ENCODE measurements at places on chromosomes 6 and 20. TPM values are rescaled to one million over a fixed set of nuclear protein-coding genes. Genes with fewer than 3 reads are reported as not detected.

- no peaks in the 10 kb centered on the region for H3K36me3 ChIP-seq
- peaks cover 4% of the 10 kb centered on the region for H3K4me1 ChIP-seq
- H3K4me3 ChIP-seq, result no peak overlapping the region
These were observed 13.3 kb downstream of the CD40 start for GRCh38 chr20:46131396-46131795.

- no peak for DNase-seq
- peaks cover 7% of the 10 kb centered on the region for H3K4me1 ChIP-seq
- no peaks in the 10 kb centered on the region for H3K27me3 ChIP-seq
- H3K27ac ChIP-seq, result peak overlapping the region; percentile 86
These were observed 230.8 kb downstream of the BCAS1 start for GRCh38 chr20:53839423-53840176.

The APOM gene
- 1.8 TPM for total RNA-seq

GRCh38 chr6:105259913-105260889 is 80.4 kb upstream of the POPDC3 start:
- H3K4me3 ChIP-seq, result no peak overlapping the region
- no peaks in the 10 kb centered on the region for H3K36me3 ChIP-seq
- H3K4me1 ChIP-seq, result no peaks in the 10 kb centered on the region
- no peaks in the 10 kb centered on the region for H3K27me3 ChIP-seq
- no peak overlapping the region for H3K27ac ChIP-seq
- no peak for DNase-seq

DNA sequence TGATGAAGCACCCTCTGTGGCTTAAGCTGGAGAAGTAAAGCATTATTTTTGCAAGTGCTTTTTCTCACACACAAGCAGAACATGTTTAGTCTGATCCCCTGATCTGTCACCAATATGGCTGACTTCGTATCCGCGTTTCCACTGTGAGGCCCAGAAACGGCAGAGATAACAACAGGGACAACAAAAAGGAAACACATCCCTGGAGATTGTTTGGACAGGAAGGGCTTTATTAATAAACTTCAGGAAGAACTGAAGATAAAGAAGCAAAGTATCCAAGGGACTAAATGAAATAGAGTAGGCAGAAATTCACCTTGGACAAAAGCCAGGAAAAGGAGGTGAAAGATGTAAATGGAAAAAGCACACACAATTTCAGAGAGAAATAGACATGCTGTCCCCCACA is 49.2 kb downstream of the RARS2 start:
- H3K4me3 ChIP-seq, result no peak overlapping the region
- H3K27ac ChIP-seq, result no peak overlapping the region
- no peak for DNase-seq
- H3K27me3 ChIP-seq, result no peaks in the 10 kb centered on the region
- peaks cover 5% of the 10 kb centered on the region for H3K36me3 ChIP-seq
- no peaks in the 10 kb centered on the region for H3K4me1 ChIP-seq

DNA sequence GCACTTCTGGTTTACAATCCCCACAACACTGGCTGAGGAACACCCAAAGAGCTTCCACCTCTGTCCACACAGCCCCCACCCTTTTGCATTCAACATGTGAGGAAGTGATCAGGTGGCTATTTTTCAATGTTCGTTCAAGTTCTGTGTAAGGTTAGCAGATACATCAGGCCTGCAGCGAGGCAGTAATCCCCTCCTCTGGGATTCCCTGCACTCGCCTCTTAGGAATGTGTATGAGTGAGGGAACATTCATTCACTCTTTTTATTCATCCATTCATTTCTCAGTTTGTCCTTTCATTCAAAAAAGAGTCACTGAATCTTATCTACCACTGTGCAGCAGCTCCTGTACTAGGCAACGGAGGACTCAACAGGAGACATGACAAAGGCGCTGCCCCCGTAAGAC is 236.4 kb upstream of the PRDM1 start:
- DNase-seq, result no peak
- H3K36me3 ChIP-seq, result no peaks in the 10 kb centered on the region
- no peak overlapping the region for H3K4me3 ChIP-seq
- H3K27me3 ChIP-seq, result no peaks in the 10 kb centered on the region
- H3K27ac ChIP-seq, result no peak overlapping the region

The RXRB gene
- 27.4 TPM for total RNA-seq

DNA sequence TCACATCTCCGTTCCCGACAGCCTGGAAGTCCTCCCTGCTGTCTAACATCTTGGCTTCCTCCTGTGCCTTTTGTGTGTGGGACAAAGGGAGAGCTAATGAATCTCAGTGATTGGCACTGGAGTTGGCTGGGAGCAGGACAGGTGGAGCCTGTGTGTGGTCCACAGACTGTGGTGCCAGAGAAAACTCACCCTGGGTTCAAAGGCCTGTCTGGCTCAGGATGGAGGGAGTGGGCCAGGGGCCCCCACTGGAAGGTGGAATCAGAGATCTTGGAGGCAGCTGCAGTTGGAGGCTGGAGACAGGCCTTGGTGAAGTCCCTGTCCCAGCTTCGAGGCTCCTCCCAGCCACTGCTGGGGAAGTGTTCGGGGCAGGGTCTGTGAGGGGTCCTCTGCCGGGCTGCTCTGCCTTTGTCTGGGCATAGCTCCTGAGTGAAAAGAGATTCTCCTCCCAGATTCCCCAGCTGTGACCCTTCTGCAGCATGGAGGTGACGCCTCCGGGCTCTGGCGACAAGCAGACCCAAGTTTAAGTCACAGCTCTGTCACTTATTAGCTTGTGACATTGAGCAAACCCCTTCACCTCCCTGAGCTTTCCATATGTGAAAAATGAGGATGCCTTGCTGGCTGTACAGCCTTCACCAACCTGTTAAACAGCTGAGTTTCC is 13.9 kb upstream of the ITPR3 start:
- no peak for DNase-seq
- no peak overlapping the region for H3K27ac ChIP-seq
- no peak overlapping the region for H3K4me3 ChIP-seq
- no peaks in the 10 kb centered on the region for H3K27me3 ChIP-seq

DNA sequence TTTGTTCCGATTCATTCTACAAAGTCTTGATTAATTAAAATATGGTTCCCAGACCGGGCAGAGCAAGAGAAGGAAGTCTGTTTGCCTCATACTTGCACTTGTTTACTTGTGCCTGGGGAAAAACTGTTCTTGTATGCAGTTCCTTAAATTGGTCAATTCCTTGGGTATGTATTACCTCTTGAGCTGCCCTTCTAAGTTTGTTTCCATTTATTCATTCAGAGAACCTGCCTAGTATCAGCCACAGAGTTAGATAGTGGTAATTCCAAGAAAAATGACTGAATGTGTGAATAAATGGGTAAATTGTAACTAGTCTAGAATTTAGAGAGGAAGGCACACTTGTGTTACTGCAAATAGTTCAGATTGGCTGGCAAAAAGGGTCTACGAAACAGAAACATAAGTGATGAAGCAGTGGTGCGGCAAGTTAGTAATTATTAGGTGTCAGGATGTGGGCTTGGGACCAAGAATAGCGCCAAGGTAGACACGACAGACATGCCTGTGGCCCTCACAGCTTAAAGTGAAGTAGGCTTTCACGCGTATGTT is 525 bp upstream of the MAK start:
- DNase-seq, result no peak
- H3K4me1 ChIP-seq, result peaks cover 4% of the 10 kb centered on the region
- H3K27me3 ChIP-seq, result no peaks in the 10 kb centered on the region
- H3K27ac ChIP-seq, result peak overlapping the region; percentile 75
- H3K4me3 ChIP-seq, result peak overlapping the region; percentile 92
- H3K36me3 ChIP-seq, result no peaks in the 10 kb centered on the region

The KHDC1 gene
- 9.6 TPM for total RNA-seq

- peaks cover 3% of the 10 kb centered on the region for H3K27me3 ChIP-seq
- no peak overlapping the region for H3K27ac ChIP-seq
- H3K4me1 ChIP-seq, result no peaks in the 10 kb centered on the region
These were observed 179.7 kb downstream of the ADGRG6 start for GRCh38 chr6:142481466-142481865.

DNA sequence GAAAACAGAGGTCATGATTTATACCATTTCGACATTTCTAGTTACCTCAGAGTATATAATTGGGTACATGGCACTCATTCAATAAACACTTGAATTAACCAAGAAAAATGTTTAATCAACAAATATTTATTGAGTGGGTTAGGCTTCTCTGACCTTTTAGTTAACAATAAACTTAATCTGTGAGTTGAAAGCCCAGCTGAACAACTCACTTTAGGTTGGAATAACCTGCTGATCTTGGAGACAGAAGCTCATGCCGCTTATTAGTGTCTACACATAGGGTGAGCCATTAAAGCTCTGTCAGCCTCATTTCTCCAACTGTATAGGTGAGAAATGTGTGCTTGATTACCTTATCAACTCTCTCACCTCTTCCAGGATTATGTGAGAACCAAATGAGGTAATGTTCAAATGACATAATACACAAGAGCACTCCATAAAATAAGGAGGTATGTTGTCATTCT is 98.2 kb upstream of the DTNBP1 start:
- no peaks in the 10 kb centered on the region for H3K36me3 ChIP-seq
- no peaks in the 10 kb centered on the region for H3K27me3 ChIP-seq
- H3K4me3 ChIP-seq, result no peak overlapping the region
- DNase-seq, result no peak
- no peak overlapping the region for H3K27ac ChIP-seq

DNA sequence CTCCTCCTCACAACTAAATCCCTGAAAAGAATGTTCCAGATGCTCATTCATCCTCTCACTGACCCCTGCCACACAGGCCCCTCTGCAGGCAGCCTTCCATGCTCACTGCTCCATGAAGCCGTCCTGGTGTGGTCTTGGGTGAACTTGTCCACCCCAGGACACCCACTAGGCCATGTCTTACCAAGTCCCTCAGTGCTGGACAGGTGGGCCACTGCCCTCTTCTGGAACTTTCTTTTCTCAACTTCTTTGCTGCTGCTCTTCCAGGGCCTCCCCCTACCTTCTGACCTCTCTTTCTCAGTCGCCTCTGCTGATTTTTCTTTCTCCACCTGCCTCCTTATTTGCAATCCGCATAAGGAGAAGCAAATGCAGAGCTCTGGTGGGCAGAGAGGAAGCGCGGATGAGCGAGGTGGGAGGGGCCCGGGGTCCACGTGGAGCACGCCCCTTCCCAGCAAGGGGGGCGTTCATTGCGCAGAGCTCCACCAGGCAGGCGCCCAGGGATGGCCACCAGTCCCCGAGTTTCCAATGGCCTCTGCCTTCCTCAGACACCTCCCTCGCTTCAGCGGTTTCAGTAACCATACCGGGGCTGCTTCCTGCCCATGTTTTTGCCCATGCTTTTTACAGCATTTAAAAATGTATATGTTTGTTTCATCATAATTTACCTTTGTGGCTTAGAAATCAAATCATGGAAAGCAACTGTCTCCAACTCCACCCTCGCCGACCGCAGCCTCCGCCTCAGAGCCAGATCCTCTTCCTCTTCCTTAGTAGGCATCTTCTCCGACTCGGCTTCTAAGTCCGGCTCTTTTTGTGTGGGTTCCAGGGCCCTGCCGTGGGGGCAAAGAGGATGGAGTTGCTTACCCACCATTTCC is 129.6 kb downstream of the ZDHHC14 start:
- H3K4me1 ChIP-seq, result peaks cover 7% of the 10 kb centered on the region
- H3K27me3 ChIP-seq, result no peaks in the 10 kb centered on the region
- no peak for DNase-seq
- no peak overlapping the region for H3K4me3 ChIP-seq
- no peaks in the 10 kb centered on the region for H3K36me3 ChIP-seq

DNA sequence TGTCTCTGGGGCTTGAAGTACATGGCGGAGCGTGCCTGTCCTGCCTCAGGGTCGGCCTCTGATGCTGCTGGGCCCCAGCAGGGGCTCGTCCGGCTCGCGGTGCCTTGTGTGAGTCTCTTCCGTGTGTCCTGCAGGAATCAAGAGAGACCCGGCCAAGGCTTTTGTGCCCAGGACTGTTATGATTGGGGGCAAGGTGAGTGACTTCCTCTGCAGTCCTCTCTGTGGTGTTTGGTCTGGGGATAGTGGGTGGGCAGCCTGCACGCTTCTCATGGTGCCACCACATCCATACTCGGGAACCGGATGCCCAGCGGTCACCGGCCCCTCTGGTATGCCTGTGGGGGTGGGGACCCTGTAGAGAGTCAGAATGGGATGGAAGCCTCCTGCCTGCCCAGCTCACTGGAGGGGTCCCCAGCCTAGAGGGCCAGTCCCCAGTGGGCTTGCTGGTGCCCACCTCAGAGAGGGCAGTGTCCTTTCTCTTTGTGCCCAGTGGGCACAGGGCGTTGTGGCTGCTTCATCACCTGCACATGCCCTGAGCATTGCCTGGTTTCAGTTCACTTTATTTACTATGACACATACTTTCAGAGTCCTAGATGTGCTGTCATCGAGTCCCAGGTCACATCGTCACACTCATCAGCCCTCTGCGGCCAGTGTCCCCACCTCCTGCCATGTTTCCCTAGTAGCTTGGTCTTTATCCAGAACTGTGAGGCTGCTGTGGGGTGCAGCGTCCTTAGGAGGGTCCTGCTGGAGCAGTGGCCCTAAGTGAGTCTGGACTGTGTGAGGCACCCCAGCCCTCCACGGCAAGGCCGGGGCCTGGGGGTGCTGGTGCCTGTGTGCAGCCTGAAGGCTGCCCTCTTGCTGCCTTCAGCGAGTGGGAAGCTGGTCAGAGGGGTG is 40.7 kb downstream of the PYGB start:
- DNase-seq, result no peak
- H3K27ac ChIP-seq, result no peak overlapping the region
- peaks cover 14% of the 10 kb centered on the region for H3K36me3 ChIP-seq
- no peaks in the 10 kb centered on the region for H3K27me3 ChIP-seq
- H3K4me3 ChIP-seq, result no peak overlapping the region
- H3K4me1 ChIP-seq, result peaks cover under 1% of the 10 kb centered on the region

GRCh38 chr20:58155148-58155925 is 73.1 kb downstream of the ANKRD60 start:
- H3K27me3 ChIP-seq, result no peaks in the 10 kb centered on the region
- H3K36me3 ChIP-seq, result no peaks in the 10 kb centered on the region
- no peak overlapping the region for H3K27ac ChIP-seq
- DNase-seq, result no peak
- no peaks in the 10 kb centered on the region for H3K4me1 ChIP-seq

- no peaks in the 10 kb centered on the region for H3K27me3 ChIP-seq
- H3K4me3 ChIP-seq, result peak overlapping the region; percentile 37
- H3K27ac ChIP-seq, result peak overlapping the region; percentile 32
These were observed 12.6 kb downstream of the HSPA12B start for GRCh38 chr20:3744806-3745685.

DNA sequence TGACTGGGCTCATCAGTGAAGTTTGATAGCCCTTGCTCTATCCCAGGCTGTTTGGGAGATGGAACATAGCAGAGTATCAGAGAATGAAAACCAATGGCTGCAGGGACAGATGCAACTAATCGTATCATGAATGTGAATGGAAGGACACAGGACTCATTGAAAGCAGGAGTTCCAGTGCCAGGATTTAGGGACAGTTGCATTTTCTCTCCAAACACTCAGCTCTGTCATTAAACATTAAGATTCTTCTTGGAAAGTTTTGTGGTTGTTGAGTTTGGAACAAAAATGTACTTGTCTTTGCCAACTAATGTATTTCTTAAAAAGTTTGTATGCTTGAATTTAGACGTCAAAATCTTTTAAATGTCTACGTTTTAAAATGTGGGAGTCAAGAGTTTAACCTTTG is 31.0 kb upstream of the GSTA5 start:
- no peak overlapping the region for H3K4me3 ChIP-seq
- H3K36me3 ChIP-seq, result no peaks in the 10 kb centered on the region
- DNase-seq, result no peak
- no peaks in the 10 kb centered on the region for H3K27me3 ChIP-seq

The C20orf144 gene
- total RNA-seq, result not detected

- H3K27me3 ChIP-seq, result no peaks in the 10 kb centered on the region
- H3K4me1 ChIP-seq, result peaks cover 5% of the 10 kb centered on the region
- 0 out of 2 replicates have a peak overlapping the region, but pooled peaks have one; percentile 39 for H3K27ac ChIP-seq
These were observed 70.0 kb downstream of the CPNE5 start for GRCh38 chr6:36769183-36769675.
